ENCODE measurements at places on chromosomes 7 and 10. TPM values are rescaled to one million over a fixed set of nuclear protein-coding genes. Genes with fewer than 3 reads are reported as not detected.

DNA sequence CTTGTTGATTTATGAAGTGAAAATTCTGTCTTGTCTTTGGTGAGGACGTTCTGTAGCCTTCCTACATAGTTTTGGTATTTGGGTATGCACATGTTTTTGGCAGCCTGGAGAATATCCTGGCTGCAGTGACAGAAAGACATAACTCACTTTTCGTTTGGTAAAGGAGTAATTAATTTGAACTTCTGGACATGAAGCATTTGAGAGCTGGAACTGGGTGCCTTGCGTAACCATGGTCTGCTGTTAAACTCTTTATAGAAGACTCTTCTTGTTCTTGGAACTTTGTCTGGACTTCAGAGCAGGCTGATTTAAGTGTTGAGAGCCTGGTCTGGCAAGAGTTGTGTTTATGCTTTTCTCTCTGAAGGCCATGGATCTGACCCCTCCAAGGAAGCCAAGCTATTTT is 231.3 kb downstream of the LRMDA start:
- no peak for DNase-seq

- no peak for DNase-seq
Measured at GRCh38 chr10:127298381-127298780, 102.0 kb upstream of the INSYN2A start.

- DNase-seq: no peak
Measured at GRCh38 chr7:23907012-23907411, 197.0 kb downstream of the STK31 start.

DNA sequence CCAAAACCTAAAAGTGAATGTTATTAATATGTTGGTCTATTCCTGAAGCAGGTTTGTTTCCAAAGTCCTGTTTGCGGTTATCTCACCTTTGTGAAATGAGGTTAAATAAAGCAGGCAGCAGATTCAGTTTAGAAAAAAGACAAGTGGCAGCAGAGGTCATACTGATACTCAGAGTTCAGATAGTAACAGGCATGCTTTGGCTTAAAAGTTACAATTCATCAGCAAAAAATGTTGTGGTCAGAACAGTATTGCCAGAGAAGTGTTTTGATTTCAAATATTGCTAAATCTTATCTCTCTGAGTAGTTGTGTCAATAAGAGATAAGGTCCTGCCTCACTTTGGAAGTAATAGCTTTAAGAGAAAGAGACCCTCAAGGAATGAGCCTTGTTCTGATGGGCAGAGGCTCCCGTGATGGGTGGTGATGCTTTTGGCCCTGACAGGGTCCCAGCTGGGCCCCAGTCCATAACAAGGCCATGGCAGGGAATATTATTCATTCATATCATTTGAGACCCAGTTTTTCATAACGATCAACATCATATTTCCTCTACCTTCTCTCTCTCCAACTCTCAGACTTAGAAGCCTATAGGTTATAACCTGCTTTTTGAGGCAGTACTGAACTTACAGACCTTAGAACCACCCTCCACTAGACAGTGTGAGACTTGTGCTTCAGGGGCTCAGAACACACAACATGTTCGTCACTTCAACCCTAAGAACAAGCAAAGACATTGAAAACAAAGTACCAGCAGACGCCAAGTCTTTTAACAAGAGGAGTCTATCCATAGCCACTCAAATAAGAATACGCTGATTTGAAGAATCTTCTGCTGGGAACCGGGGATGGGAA is 58.5 kb upstream of the AHR start:
- no peak for DNase-seq

GRCh38 chr10:122152544-122152943 is 118.6 kb upstream of the BTBD16 start:
- no peak for DNase-seq

DNA sequence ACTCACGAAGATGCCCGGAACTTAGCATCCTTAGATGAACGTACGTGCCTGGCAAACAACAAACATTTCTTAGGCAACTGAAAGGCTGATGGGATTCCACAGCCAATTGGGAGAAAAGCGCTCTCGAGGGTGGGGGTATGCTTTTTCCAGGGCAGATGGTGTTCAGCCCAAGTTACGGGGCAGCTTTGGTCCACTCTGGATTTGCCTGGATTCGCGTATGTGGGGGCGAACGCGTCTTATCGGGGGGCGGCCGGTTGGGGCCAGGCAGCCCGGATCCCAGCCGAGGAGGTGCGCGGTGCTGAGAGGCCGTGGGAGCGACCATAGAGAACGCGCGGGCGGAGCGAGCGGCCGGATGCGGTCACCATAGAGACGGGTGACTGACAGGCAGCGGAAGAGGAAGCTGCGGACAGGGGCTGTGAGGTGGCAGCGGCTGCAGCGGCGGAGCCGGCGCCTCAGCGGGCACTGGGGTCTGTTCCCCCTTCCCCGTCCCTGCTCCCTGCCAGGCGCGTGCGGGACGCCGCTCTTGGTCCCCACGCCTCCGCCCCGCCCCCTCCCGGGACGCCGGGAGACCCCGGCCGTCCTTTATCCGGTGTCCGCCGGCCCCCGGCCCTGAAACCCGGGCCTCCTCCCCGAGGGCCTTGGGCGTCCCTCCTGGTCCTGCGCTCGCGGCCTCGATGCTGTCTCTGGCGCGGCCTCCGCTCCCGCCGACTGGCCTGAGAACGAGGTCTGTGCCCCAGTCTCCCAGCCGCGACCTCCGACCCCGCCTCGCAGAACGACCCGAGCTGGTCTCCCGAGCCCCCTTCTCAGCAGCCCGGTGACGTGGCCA is at the start of gene CHPF2:
TSS of gene CHPF2 (plus strand) at position 393 of the 826 bp plus-strand sequence. CDS start 1,529 bp downstream, outside the sequence.
- no peak for DNase-seq

DNA sequence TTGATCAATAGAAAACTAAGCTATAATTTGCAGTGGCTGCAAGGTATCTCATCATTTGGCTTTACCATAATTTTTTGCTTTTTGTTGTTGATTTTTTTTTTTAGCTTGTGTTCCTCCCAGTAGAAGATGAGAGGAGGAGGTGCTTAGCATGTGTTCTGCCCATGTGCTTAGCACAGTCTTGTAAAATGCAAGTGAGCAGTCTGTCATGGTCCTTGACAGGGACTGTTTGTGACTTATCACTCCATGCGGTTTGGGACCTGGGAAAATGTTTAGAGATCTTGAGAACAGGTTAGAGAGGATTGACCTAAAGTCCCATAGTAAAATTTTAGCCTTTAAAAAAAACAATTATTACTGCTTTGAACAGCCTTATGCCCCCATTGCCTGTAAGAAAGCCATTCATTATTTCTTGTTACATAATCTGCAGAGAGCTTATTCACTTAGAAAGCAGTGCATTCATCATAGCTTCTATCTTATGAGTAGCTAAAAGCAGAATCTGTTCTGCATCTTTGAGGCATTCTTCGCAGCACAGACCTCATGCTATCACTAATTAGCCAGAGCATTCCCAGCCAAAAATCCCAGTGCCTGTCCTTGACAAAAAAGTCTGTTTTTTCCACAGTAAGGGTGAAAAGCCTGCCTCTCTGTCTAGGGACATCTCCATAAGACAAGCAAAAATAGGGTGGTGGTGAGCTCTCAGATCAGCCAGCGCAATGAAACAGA is 748.7 kb upstream of the GALNT17 start:
- no peak for DNase-seq

DNA sequence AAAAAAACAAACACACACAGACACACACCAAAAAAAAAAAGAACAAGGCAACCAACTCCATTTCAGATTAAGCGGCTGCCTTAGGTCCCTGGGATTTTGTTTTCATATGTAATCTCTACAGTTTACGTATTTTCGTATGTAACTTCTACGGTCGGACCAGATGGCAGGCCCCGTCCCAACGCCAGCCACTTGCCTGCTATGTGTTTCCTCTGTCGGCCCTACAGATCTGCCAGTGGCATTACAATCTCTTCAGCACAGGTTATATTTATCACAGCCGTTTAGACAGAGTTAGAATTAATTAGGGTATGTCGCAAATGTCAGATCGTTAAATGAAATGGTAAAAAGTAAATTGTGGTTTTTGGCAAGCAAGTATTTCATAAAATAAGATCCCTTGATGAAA is 99.3 kb downstream of the DNAJB6 start:
- DNase-seq: no peak

GRCh38 chr7:2959103-2959680 is 84.5 kb downstream of the CARD11 start:
- no peak for DNase-seq

- peak; percentile 55 for DNase-seq
Measured at GRCh38 chr7:116138202-116138801, 72.0 kb upstream of the TES start.

DNA sequence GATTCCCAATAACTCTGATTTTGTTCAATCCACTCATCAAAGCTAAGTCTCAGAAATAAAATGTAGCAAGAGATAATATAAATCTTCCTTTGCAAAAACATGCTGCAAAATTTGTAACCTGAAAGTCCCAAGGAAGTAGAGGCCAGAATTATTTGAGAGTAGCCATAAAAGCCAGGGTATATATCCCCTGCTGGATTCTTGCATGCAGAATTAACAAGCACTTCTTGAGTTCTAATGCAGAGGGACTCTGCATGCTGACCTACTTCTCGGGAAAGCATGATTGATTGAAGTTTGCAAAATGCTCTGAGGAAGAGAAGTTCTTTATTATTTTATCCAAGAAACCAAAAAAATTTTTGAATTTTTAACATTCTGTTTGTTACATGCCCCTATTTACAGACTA is 121.6 kb downstream of the THSD7A start:
- no peak for DNase-seq

- no peak for DNase-seq
Measured at GRCh38 chr7:54483523-54483922, 58.7 kb upstream of the VSTM2A start.

DNA sequence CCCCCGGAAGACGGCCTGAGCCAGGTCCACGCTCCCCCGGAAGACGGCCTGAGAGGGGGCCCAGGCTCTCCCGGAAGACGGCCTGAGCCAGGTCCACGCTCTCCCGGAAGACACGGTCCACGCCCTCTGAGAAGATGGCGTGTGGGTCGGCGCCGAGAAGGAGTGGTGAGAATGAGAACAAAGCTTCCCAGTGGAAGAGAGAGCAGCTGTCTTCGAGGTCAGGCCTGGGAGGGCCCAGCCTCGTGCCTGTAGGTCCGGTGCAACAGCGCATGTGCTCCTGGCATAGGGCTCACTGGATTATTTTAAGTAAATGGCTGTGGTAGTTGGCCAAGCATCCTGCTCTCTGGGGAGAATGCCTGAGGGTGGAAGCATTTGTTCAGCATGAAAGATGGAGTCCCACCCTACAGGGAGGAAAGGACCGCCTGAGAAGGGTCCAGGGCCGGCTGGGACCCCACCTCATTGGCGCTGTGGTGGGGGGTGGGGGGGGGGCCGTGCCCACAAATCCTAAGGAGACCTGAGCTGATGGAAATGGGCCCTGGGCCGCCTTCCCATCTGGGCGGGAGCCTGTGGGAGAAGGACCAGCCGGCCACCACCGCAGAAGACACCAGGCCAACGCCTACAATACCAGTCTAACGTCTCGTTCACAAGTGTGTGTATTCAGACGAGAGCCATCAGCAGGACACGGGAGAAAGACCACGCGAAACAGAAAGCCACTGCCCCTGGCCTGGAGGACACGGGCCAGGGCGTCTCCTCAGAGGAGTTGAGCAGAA is 210.0 kb downstream of the WDR37 start:
- DNase-seq: no peak

GRCh38 chr7:35753761-35754603 is 46.9 kb upstream of the SEPTIN7 start:
- DNase-seq: peak; percentile 77

DNA sequence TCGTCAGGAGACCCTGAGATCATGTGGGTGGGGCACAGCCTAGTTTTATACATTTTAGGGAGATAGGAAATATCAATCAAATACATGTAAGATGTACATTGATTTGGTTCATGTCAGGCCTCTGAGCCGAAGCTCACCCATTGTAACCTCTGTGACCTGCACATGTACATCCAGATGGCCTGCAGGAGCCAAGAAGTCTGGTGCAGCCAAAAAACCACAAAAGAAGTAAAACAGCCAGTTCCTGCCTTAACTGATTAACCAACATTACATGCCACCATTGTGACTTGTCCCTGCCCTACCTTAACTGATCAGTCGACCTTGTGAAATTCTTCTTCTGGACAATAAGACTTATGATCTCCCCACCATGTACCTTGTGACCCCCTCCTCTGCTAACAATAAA is 16.0 kb upstream of the LRRC61 start:
- no peak for DNase-seq

The WIPF3 gene
- 0.95 TPM for total RNA-seq

The ZNF746 gene
- 10.5 TPM for total RNA-seq

The ZFAND2A gene
- 12.2 TPM for total RNA-seq

The IDI2 gene
- total RNA-seq: not detected

The STRIP2 gene
- total RNA-seq: 4.1 TPM

The NRBF2 gene
- total RNA-seq: 26.2 TPM

The GLI3 gene
- total RNA-seq: 23.2 TPM

The PRR15 gene
- 3.0 TPM for total RNA-seq

The YAE1 gene
- total RNA-seq: 53.6 TPM

The AKR1C4 gene
- not detected for total RNA-seq

Data from urinary bladder (tissue), 4 donors.